ENCODE measurements at places on chromosomes 6 and 20.

DNA sequence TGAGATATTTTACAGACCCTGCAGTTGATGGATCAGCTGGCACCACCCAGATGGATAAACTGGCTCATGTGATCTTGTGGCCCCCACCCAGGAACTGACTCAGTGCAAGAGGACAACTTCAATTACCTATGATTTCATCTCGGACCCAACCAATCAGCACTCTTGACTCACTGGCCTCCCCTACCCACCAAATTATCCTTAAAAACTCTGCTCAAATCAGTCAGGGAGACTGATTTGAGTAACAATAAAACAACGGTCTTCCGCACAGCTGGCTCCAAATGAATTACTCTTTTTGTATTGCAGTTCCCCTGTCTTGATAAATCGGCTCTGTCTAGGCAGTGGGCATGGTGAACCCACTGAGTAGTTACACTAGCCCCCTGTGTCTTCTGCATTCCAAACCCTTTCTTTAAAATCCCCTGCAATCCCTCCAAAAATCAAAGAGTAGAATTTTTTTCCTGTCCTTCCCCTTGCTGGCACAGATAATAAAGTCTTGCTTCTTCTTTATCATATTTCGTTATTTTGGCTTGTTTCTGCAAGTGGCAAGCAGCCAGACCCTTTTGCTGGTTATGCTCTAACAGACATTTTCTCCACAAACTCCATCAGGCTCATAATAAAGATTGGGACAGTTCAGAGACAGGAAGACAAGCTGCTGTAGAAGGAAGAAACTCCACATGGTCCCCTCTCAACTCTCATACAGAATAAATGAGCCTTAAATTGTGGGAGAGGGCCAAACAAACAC, 48.3 kb downstream of the OR2B6 start:
- no peak for DNase-seq

- DNase-seq, result no peak
These were observed 360.7 kb downstream of the NKAIN2 start for GRCh38 chr6:124164343-124164742.

GRCh38 chr6:156827382-156827781, 50.2 kb downstream of the ARID1B start:
- no peak for DNase-seq

GRCh38 chr20:52405417-52405816, 213.8 kb upstream of the ZFP64 start:
- no peak for DNase-seq

DNA sequence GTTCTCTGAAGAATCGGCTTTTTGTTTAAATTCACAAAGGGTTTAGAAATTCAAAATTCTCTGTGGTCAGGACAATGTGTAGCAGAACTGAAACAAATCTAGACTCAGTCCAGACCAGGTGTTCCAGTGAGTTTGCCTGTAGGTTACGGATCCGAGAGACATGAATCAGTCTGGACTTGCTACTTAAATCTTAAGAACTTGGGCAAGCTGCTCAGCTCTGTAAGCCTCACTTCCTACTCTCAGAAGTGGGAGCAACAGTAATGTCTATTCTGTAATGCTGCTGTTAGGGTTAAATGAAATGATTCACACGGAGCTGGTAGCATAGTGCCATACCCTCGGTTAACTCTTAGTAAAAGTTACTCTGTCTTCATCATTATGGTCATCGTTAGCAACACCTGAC, 37.7 kb downstream of the HECA start:
- DNase-seq, result no peak

- DNase-seq, result no peak
These were observed 53.6 kb upstream of the EDN3 start for GRCh38 chr20:59246691-59247400.

DNA sequence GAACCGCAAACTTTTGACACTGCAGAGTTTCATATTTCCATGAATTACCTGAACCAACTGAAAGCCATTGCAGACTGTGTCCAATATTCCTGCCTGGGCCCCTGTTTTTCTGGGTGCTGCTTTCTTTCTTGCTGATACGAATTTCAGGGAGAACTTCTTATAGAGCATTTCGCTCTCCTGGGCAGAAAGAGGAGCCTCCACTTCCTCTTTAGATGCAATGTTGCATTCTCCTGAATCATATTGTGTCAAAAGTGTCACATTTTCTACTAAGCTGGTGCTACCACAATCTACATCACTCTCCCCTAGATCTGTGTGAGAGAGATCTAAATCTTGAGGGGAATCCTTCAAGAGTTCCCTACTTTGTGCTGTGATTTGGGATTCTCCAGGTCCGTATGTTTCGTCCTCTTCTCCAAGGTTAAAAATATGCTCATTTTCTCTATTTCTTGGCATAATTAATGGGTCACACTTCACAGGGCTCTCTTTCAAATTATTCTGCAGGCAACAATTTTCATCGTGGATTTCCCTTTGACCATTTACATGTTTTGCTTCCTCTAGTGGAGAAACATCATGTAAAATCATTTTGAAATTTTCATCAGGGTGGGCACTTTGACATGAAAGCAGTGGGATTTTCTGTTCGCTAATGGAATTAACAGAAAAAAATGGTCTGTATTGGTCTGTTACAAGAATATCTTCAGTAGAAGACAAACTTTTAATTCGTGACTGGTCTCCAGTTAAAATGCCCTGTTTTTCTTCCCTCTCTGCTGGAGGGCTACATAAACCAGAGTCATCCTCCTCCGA, 102.3 kb downstream of the DST start:
- DNase-seq, result no peak

DNA sequence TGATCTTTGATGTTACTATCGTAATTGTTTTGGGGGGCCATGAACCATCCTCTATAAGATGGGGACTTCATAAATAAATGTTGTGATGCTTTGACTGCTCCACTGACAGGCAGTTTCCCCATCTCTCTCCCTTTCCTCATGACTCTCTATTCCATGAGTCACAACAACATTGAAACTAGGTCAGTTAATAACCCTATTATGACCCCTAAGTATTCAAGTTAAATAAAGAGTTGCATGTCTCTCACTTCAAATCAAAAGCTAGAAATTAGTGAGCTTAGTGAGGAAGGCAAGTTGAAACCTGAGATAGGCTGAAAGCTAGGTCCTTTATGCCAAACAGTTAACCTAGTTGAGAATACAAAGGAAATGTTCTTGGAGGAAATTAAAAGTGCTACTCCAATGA, 491.0 kb downstream of the HAO1 start:
- DNase-seq, result no peak

DNA sequence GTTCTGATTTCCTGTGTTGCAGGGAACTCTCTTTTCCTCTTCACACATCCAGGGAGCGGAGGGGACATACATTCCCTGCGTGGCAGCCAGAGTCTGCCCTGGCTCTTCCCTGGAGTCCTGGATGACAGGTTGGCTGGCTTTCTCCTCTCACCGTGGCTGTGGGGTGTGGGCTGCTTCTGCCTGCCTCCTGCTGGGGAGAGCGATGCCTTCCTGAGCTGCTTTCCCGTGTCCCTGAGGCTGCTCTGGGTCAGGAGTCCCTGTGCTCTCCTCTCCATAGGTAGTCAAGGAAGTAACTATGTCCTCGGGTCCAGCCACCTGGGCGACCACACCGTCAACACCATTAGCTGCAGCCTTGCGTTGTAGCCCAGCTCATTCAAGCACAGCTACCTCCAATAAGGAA, 451.7 kb downstream of the QKI start:
- DNase-seq, result peak; percentile 55

GRCh38 chr20:891058-891705, 25.0 kb downstream of the ANGPT4 start:
- no peak for DNase-seq

DNA sequence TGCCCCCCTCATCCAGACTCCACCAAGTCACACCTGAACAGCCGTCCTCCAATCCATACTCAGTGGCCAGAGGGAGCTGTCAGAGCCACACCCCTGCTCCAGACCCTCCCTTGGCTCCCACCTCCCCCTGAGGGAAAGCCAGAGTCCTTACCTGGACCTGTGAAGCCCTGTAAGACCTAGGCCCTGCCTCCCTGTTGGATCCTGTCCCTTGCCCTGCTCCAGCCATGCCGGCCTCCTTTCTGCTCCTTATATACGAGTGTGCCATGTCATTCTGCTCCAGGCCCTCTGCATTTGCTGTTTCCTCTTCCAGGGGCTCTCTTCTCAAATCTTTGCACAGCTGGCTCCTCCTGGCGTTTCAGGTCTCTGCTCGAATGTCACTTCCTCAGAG, 100.3 kb upstream of the MYL9 start:
- no peak for DNase-seq

- DNase-seq, result peak; percentile 23
These were observed 212.0 kb upstream of the JARID2 start for GRCh38 chr6:15033850-15034203.

DNA sequence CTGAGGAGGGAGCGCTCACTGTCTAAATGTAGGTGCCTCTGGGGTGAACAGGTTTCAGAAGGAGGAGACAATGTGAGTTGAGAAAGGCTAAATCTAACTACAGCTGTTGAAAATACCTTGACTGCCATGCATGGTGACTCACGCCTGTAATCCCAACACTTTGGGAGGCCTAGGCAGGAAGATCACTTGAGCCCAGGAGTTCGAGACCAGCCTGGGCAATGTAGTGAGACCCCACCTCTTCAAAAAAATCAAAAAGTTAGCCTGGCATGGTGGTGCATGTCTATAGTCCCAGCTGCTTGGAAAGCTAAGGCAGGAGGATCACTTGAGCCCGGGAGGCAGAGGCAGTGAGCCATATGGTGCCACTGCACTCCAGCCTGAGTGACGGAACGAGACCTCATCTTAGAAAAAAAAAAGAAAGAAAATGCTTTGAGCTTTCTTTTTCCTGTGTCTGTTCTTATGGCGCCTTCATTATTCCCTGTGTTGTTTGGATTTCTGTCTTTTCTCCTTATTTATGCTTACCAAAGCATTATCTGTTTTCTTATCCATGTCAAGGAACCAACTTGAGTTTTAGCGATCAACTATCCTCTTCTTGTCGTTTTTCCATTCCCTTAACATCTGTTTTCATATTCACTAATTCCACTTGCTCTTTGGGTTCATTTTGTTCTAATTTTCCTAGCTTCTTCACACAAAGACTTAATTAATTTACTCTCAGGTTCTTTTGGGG, 8.5 kb downstream of the SLC2A10 start:
- no peak for DNase-seq

- DNase-seq, result no peak
These were observed 3.5 kb upstream of the UBE2V1 start for GRCh38 chr20:50116368-50116999.

GRCh38 chr6:125191916-125192609, 38.5 kb downstream of the TPD52L1 start:
- DNase-seq, result peak; percentile 95

GRCh38 chr20:49660912-49661311, 52.8 kb downstream of the B4GALT5 start:
- DNase-seq, result no peak

DNA sequence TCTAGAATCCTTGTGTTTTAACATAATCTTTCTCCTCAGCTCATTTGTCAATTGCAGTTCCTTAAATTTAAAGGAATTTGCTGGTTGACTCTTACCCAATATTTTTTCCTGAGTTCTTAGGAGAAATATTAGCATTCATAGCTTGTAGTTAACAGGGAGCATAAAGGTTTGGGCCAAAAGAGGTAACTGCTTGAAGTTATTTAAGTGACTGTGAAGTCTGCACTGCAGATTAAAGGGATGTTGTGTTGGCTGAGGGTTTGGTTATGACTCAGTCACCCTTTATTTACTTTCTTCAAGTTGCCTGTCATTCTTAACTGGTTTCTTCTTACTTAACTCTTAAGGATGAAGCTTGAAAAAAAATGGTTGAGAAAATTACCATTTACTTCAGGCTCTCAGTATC, 220.3 kb upstream of the LAMP5 start:
- DNase-seq, result no peak

DNA sequence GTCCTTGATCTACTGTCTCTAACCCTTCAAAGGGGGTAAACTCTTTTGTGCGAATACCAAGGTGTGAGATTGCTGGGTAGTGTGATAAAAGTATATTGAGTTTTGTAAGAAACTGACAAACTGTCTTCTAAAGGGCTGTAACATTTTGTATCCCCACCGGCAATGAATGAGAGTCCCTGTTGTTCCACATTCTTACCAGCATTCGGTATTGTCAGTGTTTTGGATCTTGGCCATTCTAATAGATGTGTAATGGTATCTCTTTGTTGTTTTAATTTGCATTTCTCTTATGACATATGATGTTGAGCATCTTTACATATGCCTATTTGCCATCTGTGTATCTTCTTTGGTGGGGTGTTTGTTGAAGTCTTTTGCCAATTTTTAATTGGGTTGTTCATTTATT, 1090.7 kb downstream of the KIF16B start:
- DNase-seq, result peak; percentile 28

- DNase-seq, result peak; percentile 46
These were observed 233.6 kb upstream of the SOX4 start for GRCh38 chr6:21359926-21360325.

DNA sequence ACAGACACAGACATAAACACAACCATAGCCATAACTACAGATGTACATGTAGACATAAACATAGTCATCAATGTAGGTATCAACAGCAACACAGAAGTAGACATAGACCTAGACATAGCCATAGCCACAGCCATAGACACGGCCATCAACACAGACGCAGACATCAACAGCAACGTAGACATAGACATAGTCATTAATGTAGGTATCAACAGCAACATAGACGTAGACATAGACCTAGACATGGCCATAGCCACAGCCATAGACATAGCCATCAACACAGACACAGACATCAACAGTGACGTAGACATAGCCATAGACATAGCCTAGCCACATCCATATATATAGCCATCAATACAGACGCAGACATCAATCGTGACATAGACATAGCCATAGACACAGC, 258.3 kb upstream of the FOXQ1 start:
- DNase-seq, result no peak

- DNase-seq, result peak; percentile 58
These were observed 26.0 kb upstream of the CCDC167 start for GRCh38 chr6:37525460-37526357.

GRCh38 chr6:131062241-131063027, 611 bp downstream of the EPB41L2 start:
- peak; percentile 62 for DNase-seq

- DNase-seq, result no peak
These were observed 14.5 kb downstream of the COL9A3 start for GRCh38 chr20:62831361-62831788.

DNA sequence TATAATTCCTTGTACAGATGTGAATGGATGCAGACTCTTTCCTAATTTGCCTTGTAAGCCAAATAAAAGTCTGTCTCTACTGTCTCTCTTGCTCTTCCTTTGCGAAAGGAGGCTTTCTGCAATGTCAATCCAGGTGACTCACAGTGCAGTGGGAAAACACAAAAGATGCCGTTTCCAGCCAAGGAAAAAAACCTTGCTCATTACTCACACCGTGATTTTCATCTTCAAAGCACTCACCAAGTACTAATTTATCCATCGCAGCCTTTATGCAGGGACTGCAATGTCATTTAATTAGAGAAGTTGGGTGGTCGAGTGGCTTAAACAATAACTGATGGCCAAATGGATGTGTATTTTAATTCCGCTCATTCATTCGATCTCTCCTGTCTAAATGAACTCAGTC, 23.8 kb downstream of the SAYSD1 start:
- no peak for DNase-seq

- DNase-seq, result no peak
These were observed 14.3 kb downstream of the HRH3 start for GRCh38 chr20:62205618-62206387.

GRCh38 chr6:39420300-39421265, 98.1 kb upstream of the KCNK16 start:
- DNase-seq, result no peak

GRCh38 chr6:21599051-21599696, 5.6 kb downstream of the SOX4 start:
- DNase-seq, result no peak
